ENCODE measurements at places on chromosomes 3 and 15. TPM values are rescaled to one million over a fixed set of nuclear protein-coding genes. Genes with fewer than 3 reads are reported as not detected.

The ITPKA gene
- 0.77 TPM for total RNA-seq

The PROS1 gene
- total RNA-seq, result 1.3 TPM

- H3K4me1 ChIP-seq, result no peaks in the 10 kb centered on the region
- H3K27ac ChIP-seq, result no peak overlapping the region
- peaks cover 4% of the 10 kb centered on the region for H3K36me3 ChIP-seq
- H3K27me3 ChIP-seq, result no peaks in the 10 kb centered on the region
These were observed 35.0 kb downstream of the PLOD2 start for GRCh38 chr3:146125951-146126350.

DNA sequence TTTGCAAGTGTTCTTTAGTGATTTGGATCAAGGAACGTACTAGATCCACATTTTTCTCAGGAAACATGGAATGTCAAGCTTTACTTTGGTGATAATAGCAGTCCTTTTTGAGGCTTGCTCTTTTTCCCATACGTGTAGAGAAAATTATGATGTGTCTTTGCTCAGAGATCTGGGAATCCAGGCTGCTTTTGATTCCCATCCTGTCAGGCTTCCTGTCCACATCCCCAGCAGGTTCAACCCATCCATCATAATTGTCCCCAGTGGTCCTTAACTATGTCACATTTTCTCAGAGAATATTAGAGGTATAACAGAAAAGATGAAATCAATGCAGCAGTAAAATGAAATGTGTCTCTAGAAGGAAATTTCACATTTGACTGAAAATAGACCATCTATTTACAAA lies 111.4 kb downstream of the IQCH start:
- H3K4me3 ChIP-seq, result no peak overlapping the region
- no peak overlapping the region for H3K27ac ChIP-seq
- no peaks in the 10 kb centered on the region for H3K36me3 ChIP-seq
- DNase-seq, result no peak
- no peaks in the 10 kb centered on the region for H3K4me1 ChIP-seq

DNA sequence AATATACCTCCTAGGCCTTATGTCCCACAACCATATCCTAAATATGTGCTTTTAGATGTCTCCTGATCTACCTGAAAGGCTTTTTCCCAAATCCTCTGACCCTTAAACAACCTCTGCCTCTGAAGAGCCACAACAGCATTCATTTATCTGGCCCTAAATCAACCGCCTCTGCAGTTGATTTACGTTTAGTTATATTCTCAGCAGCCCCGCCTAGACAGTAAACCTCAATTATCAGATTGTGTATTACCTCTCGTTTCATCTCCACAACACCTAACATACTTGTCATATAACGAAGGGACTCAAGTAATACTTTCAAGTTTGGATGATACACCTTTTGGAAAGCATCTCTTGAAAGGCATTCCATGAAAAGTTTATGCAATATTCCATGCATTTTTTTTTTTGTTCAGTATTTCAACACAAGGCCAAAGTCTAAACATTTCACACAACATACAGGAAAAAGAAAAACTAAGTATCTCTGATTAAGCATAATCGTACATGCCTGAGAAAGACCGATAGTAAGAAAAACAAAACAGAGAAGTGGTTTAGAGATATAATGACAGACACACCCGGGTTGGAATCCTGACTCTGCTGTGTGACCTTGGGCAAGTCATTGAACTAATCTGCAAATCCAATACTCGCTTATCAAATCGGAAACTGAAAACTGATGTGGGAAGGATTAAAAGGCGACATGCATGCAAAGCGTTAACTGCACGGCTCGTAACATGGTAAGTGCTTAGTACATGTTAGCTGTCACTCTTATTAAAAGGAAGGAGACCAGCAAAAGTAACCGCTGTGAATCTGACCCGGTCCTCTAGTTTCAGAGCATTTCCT lies 778 bp downstream of the CRBN start:
- H3K27ac ChIP-seq, result no peak overlapping the region
- DNase-seq, result no peak
- H3K36me3 ChIP-seq, result peaks cover 7% of the 10 kb centered on the region
- no peaks in the 10 kb centered on the region for H3K27me3 ChIP-seq

DNA sequence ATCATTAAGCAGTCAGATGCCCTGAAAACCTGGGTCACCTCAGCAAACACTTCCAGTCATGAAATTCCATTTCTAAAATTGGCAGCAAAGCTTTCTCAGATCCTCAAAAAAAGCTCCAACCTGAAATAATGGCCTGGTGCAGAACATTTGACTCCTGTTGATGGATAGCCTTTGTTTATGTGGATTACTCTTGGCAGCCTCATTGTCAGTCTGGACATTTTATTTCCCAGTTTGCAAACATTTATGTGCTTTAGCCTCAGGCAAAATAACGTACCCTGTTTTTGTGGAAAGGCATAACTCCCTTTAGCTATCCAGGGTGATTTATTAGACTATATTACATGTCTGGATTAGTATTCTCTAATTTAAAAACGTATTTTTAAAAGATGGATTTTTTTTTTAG lies 53.9 kb downstream of the PXYLP1 start:
- no peak for DNase-seq
- H3K27me3 ChIP-seq, result no peaks in the 10 kb centered on the region
- peaks cover 38% of the 10 kb centered on the region for H3K36me3 ChIP-seq
